Daoy (cell line): ENCODE measurements at places on chromosomes 13 and 19. TPM values are rescaled to one million over a fixed set of nuclear protein-coding genes. Genes with fewer than 3 reads are reported as not detected.

- peak; percentile 11 for DNase-seq
These were observed 110.3 kb upstream of the ABCC4 start for GRCh38 chr13:95411428-95412040.

DNA sequence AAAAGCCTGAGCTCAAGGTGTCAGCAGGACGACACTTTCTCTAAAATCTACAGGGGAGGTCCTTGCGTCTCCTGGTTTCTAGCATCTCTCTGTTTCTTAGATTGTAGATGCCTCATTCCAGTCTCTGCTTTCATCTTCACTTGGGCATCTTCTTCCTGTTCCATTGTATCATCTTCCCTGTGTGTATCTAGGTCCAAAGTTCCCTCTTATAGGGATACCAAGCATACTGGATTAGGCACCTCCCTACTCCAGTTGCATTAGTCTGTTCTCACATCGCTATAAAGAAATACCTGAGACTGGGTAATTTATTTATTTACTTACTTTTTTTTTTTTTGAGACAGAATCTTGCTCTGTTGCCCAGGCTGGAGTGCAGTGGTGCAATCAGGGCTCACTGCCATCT is 91.3 kb upstream of the ABCC4 start:
- DNase-seq: no peak

DNA sequence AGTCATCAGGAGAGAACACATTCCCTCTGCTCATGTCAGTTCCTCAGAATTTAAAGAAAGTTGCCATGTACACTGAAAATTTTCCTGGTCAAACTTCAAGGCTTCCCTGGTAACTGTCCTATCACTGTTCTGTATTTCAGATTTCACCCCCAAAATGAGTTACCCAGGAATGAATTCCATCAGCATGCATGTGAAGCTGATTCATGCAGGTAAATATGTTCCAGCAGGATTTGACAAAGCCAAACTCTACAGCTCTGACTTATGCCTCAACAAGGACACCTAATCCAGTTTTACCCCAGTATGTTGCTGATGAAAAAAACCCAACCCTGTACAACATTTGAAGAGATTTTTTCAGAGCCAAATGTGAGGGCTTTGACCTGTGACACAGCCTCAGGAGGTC is 21.5 kb downstream of the LIG4 start:
- no peak for DNase-seq

DNA sequence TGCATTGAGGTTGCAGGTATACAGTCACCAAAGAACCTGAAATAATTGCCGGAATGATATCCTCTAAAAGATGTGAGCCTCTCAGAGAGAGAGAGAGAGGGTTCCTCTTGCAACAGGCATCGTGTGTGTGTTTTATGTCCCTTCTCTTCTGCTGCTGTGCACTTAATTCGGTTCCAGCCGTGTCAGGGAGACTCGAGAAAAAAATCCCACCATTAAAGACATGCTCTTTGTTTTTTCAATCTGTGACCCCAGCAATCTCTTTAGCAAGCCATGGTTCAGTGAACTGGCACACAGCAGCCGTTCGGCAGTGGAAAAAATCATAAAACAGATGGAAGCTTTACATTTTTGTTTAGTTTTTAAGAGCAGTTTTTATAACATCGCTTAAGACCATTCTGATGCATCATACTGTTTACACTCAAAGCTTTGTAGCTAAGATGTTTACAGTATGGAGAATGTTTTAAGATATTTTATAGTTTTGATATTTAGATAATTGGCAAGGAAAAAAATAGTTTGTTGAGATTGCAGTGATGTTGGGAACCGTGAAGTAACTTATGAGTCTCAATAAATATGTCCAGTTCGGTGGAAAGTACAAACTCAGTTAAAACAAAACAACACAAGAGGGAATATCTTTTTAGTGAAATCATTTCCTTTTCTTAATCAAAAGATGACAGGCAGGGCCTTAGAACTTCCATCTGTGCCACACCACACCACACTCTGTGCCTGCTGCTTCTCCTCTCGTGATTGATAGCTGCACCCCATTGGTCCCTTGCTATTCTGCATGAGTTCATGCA is 31.2 kb upstream of the ZNF536 start:
- no peak for DNase-seq

DNA sequence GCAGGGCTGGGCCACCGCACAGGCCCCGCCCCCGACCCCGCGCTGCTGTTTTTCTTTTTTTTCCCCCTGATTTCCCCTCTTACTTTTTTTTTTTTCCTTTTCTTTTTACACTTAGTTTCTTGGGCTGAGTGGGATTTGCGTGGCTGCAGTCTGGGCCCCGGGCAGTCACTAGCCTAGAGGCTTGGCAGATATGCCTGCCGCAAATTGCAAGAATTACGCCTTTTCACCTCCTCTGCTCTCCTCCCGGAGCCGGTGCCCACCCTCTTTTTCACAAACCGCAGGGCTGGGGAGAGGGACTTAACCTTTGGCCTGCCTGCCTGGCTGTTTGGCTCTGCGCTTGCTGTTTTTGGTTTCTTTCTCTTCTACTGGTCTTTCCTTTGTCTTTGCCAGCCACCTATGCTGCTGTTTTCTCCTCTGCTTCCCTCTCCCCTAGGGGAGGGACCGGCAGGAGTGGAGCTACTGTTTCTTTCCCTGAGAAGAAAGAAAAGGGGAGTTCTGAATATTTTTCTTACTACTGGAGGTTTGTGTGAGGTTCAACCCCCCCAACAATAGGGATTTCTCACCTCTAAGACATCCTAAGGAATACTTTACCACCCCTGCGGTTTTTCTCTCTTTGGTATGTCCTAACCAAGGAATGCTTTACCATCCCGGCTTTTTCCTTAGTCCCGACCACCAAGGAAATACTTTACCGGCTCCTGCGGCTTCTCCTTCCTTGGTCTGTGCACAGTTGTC is 11.0 kb downstream of the ZNF552 start:
- DNase-seq: peak; percentile 71

GRCh38 chr13:34764246-34764645 is 177.8 kb upstream of the NBEA start:
- no peak for DNase-seq

DNA sequence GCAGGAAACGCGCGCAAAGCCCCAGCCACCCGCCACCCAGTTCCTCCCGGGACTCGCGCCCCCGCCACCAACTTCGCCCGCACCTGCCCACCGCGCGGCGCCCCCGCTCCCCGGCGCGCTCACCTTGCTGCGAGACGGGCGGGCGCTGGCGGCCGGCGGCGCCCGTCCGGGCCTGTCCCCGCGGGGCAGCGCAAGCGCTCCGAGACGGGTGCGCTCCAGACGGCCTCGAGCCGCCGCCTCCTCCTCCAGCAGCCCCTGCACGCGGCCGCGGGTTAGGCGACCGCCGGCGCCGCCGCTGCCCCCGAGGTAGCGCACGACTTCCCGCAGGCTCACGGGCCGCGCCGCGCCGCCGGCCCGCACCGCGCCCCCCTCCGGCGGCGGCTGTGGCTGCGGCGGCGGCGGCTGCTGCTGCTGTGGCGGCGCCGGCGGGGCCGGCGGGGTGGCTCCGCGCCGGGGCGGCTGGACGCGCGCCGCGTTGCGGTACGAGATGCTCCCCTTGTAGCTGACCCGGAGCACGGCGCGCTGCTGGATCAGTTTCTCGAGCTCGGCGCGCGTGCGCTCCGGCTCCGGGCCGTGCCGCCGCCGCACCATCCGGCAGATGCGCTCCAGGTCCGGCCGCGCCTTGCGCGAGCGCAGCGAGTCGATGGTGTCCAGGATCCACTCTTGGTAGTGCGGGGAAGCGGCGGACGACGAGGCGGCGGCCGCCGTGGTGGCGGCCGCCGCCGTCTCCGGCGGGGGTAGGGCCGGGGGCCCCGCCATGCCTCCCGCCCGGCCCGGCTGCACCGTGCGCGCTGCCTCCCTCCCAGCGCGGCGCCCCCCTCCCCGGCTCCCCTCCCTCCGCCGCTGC is 666 bp downstream of the SAMD1 start:
- DNase-seq: peak; percentile 79

DNA sequence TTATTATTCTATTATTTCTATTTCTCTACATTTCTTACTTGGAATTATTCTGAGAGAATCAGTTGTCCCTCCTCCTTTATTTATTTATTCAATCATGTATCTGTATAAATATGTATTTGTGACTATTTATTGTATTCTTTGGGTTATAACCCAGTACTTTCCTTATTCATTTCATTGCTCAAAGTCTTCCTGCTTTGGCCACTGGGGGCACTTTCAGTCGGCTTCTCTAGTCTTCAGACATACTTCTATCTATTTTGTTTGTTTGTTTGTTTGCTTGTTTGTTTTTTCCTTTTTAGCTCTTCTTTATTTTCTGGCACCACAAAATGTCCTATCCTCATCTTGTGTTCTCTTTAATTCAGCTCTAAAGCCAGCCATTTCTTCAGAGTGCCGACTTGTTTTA is 260.4 kb downstream of the NALCN start:
- no peak for DNase-seq

DNA sequence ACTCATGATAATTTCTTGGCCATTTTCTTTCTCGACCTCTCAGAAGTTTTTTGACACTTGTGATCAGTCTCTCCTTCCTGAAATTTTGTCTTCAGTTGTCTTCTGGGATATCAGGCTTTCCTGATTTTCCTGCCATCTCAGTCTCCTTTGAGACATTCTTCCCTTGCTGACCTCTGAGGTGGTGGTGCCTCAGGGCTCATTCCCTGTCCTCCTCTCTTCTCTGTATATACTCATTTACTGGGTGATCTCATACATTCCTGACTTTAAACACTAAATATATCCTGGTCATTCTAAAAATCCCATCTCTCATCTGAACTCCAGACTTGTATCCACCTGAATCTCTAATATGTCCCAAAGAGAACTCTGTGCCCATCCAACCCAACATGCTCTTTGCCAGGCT is 31.3 kb upstream of the STARD13 start:
- no peak for DNase-seq

DNA sequence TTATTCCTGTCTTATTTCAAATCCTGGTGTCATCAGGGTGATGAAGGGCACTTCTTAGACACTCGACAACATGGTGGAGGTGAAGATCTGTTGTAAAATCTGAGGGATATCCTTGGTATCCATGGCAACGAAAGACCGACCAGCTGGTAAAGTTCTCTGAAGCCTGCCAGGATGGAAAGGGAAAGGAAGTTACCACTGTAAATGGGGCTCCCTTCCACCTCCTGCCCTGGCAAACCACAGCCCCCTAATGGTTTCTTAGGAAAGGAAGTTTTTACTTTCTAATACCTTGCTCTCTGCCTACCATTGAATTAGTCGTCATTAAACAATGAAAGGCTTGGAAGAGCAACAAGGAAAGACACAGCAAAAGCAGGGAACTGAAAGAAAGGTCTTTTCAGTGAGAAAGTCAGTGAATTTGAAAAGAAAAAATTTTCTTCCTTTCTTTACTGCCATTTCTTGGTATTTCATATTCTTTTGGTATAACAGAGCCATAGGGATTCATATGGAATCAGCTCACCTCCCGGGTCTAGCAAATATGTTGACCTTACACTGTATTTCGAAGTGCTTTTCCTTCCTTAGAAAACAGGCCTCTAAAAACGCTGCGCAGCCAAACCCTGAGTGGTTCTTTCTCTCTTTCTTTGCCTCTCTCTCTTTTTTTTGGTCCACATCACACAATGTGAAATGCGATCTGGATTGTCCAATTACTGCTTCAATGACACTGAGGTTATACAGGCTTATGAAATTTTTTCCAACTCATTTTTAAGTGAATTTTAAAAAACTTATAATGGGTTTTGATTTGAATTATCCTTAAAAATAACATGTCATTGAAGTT is 111.0 kb downstream of the RGCC start:
- DNase-seq: no peak

DNA sequence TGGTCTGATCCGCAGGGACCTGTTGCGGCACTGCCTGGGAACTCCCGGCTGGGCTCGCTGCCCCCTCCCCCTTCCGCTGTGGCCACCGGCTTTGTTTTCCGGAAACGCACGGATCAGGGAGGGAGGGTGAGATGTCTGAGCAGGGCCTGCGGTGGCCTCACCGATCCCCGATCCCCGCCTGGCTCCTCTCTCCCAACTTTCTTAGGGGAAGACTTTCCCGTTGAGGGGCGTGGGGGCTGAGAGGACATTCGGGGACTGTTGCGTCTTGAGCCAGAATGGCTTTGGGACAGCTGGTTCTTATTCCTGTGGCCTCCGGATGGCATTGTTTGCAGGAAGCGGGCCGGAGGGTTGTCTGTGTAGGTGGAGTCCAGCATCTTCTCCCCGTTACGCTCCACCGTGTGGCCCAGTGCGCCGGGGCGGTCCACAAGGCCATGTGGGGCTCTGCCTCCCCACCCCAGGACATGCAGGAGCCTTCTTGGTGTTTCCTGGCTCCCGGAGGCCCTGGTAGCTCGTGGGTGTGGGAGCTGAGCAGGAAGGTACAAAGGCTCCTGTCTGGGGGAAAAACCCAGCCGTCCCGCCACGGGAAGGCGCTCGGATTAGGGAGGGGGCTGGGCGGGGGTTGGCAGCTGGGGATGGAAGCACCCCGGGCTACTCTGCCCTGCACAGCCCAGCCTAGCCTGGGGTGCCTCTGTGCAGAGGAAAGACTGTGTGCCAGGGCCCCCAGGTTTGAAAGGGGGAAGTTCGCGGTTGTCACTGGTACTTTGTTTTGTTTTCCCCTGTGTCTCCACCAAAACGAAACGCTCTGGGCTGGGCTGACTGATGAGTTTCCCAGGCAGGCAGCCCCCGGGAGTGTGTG is 1.3 kb downstream of the CSNK1G2 start:
- peak; percentile 87 for DNase-seq

- DNase-seq: no peak
These were observed 144.9 kb downstream of the MIPEP start for GRCh38 chr13:23744315-23744714.

- no peak for DNase-seq
These were observed 11.7 kb downstream of the ZNF773 start for GRCh38 chr19:57511484-57511883.

The IGFL4 gene
- total RNA-seq: not detected in 2 replicates

The ATCAY gene
- total RNA-seq: 0.11 and 0.42 TPM in 2 replicates

The MBD3L2 gene
- total RNA-seq: not detected in 2 replicates

The DACT3 gene
- 0.30 and 0.91 TPM in 2 replicates for total RNA-seq

The ZNF571 gene
- 0.71 and 1.5 TPM in 2 replicates for total RNA-seq

The CGB3 gene
- 5.3 and 11.9 TPM in 2 replicates for total RNA-seq

The ZNF471 gene
- 0.12 and 0.34 TPM in 2 replicates for total RNA-seq
